ENCODE measurements at places on chromosomes 7 and 10.

- no peak for DNase-seq
These were observed 26.9 kb downstream of the RAMP3 start for GRCh38 chr7:45184326-45185027.

- no peak for DNase-seq
These were observed 606.5 kb upstream of the MGMT start for GRCh38 chr10:128860574-128860973.

DNA sequence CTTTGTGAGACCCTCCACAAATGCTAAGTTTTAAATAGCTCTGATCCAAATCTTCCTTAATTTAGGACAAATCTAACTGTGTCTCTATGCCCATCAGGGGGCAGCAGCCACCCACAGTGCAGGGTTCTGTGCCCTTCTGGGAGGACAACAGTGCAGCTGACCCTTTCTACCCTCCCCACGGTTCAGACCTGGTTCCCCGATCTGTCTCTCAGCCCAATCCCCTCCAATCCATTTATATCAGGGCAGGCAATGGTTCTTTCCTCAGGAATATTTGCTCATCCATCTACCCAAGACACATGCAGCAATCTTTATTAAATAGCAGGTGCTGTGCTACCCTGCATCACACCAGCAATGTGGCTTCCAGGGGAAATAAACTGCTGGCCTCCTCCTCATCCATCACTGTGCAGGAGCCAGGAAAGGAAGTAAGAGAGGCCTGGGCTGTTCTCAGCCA is 4.0 kb upstream of the RBM28 start:
- no peak for DNase-seq

GRCh38 chr7:50664461-50664922 is 99.3 kb upstream of the DDC start:
- DNase-seq = no peak

GRCh38 chr10:26479766-26480492 is 41.8 kb downstream of the APBB1IP start:
- DNase-seq = peak; percentile 67

- no peak for DNase-seq
These were observed 287.3 kb downstream of the SDK1 start for GRCh38 chr7:3588341-3588740.

DNA sequence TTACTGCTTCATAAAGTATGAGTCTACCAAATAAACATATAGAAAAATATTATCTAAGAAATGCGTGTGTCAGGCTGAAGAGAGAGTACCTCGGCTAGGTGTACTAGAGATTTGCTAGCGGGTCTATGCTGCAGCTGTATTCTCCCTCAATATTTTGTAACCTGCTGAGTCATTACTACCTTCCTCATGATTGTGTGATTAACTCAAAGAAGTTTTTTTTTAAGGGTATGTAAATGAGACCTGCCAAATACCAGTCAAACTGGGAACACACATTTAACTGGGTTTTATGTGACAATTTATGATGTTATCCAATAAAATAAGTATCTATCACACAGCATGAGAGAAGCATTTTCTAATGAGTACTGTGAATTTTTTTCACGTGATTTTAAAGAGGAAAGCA is 180.4 kb downstream of the RNF133 start:
- DNase-seq = no peak

GRCh38 chr10:59078978-59079377 is 97.5 kb upstream of the PHYHIPL start:
- DNase-seq = no peak

DNA sequence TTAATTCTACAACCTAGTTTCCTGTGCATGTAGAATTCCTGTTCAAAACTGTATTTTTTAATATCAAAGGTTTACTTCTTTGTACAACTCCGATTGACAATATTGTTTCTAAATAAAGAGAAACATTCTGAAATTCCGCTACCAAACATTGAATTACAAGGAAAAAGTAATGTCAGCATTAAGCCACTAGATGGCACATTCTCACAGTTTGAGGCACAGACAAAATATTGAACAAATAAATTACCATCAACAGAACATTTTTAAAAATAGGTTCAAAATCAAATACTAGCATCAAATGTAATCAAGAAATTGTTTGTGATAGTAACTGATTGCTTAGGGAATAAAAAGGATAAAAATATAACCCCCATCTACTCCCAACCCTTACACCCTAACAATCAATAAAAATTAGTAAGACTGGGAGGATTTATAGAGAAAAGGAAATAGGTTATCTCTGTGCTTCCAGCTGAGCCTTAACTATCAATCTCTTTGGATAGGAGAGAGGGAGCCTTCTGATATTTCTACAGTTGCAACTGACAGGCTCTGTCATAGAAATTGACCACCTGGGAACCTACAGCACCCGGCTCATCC is 86.6 kb upstream of the C7orf33 start:
- DNase-seq = no peak

DNA sequence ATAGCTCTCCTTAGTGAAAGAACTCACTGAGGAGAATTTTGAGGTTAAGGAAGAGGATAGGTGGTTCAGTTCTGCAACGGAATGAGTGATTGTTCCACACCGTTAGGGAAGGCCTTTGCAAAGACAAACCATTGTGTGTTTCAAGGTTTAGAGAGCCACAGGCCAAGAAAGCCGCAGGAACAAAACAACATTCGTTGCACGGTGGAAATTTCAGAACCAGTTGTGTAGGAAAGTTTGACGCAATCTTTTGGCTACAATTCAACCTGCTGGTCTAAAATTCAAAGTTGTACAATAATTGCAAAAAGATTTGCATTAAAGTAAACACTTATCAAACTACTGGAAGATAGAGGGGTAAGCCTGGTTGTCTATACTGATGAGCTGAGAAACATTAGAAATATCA is 91.4 kb downstream of the FAM107B start:
- DNase-seq = no peak

DNA sequence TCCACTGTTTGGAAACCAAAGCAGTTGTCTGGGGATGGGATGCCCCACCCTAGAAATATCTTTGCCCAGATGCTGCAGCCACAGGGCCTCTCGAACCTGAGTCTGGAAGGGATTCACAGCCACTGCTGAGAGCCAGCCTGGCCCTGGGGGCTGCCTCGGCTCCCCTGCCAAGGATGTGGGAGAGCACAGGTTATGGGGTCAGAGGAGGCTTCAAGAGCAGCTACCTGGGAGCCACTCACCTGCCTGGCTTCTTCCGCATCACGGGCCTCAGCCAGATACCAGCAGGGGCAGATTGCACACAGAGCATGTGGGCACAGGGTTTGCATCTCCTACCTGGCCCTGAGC is 5.4 kb upstream of the PWWP2B start:
- DNase-seq = no peak

- no peak for DNase-seq
These were observed 55.3 kb downstream of the SH3PXD2A start for GRCh38 chr10:103800089-103800488.

- DNase-seq = no peak
These were observed 184.8 kb upstream of the GALNT17 start for GRCh38 chr7:70947181-70947580.

DNA sequence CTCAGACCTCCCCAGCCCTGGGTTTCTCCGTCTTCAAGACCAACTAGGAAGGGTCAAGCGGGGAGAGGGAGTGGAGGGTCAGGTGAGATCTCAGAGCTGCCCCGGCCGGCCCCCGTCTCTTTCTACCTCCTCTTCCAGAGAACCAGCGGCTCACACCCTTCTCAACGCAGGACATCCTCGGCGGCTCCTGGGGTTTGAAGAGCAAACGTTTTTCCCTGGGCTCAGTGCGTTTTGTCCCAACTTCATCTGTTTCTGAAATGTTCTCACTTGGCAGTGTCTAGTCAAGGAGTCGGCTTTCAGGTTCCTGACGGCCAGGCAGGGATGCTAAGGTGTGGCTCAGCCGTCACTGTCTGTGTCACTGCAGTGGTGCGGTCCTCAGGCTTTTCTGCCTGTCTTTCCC is 416.4 kb upstream of the FOXK1 start:
- no peak for DNase-seq

- DNase-seq = no peak
These were observed 39.2 kb upstream of the OTUD1 start for GRCh38 chr10:23399701-23400144.

GRCh38 chr7:66233638-66234037 is 28.5 kb downstream of the TPST1 start:
- no peak for DNase-seq

DNA sequence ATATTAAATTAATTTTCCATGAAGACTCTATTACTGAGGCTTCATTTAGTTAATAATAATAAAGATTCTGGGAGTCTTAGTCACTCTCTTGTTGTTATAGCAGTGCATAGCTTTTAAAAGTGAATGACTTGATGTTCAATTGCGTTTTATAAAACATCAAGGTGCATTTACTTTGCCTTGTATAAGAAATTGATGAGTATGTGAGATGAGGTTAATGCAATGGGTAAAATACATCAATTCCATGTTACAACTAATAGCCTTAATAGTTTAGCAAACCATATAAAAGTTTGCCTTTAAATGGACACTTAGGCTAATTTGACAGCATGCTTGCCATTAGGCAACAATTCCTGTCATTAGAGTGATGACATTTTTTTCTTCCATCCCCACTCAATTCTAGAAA is 173.6 kb upstream of the TEX47 start:
- DNase-seq = no peak

- no peak for DNase-seq
These were observed 1140.0 kb upstream of the AUTS2 start for GRCh38 chr7:68458010-68458908.

DNA sequence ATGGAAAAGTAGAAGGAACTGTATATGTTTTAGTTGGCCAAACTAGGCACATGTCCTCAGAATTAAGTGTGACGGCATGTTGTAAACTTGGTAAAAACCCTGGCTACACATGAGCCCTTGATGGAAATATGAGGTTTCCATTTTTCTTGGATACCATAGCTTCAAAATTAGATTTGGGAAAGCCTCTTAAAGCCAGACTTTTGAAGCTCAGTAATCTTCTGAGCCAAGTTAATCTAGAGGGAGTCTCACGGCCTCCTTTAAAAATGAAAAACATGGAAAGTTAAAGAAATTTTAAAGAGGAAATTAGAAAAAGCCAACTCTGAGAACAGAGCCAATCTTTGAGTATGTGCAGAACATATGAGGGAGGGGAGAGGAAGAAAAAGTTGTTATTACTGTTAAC is 376.0 kb downstream of the CTNNA3 start:
- DNase-seq = no peak

DNA sequence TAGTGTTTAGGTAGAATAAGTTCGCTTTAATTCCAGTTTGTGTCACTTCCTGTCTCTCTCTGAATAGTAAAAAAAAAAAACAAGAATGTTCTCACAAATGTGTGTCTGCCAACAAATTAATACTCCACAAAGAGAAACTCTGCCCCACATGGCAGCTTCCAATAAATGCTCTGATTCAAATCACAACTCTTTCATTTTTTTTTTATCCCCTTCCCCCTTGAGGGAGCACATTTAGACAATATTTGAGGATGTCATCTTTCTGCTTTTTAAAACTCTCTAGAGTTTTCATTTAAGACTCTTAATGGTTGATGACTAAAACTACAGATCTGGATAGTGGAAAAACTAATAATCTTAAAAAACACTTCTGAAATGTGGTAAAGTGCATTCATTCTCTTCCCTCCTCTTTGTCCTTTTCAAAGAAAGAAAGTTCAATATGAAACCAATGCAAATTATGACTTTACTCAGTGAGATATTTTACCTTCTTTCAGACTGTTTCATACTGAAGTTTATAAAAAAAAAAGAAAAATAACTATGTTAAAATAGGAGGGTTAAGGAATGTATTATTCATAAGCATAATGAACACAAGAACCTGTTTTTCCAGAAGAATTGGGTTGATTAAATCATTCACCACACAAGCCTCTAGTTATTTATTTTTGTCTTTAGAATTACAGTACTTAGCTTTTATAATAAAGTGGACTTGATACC is 42.3 kb downstream of the ARID5B start:
- no peak for DNase-seq

DNA sequence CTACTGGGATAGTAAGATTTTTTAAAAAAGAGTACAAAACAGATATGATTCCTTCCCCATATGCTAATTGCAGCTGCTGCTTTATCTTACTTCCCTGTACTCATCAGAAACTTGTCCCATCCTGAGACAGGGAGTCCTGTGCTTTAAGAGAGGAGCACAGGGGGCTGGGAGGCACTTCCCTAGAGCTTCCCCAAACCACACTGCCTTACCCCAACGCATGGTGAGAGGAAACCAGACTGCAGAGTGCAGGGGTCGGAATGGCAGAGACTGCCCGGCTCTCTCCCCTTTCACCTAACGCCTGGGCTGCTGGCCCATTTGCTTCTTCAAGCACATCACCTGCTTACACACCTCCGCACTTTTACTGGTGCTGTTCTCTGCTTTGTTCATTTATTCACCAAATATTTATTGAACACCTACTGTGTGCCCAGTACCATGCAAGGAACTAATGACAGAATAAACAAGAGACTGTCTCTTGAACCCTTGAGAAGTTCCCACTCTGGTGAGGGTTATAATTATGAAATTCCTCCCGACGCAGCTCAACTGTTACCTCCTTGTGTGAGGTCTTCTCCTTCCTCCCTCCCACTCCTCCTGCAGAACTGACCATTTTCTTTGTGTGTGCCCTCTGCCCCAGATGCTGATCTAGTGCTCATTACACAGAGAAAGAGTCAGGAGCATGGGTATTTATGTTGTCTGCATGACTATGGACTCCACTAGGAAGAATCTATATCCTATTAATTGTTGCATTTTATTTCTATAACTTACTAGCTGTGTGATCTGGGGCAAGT is 289.7 kb downstream of the TCF7L2 start:
- DNase-seq = no peak

- DNase-seq = no peak
These were observed 85.5 kb downstream of the PRTFDC1 start for GRCh38 chr10:24866604-24867583.

DNA sequence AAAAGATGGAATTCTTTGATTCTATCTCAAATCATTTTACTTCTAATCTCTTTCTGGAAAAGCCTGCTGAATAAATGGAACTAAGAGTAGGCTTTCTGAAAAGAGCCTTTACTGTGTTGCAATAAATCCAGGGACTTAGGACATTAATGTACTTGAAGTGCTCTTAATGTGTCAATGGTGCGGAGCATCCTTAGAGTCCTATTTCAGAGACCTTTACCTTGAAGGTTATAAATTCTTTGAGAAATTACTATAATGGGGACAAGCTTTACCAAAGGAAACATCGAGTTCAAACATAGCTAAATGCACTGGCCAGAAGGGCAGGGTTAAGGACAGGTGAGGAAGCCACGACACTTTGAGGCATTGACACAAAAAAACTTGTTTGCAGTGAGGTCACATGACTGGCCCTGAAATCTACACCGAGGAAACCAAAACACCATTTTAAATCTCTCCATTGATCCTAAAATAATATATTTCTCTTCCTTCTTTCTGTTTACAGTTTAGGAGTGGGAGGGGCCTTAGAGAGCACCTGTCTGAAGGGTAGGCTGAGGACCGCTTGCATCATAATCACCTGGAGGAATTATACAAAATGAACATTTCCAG is 48.1 kb upstream of the EXOC6 start:
- DNase-seq = no peak

GRCh38 chr7:105315357-105315756 is 73.4 kb downstream of the SRPK2 start:
- DNase-seq = no peak

DNA sequence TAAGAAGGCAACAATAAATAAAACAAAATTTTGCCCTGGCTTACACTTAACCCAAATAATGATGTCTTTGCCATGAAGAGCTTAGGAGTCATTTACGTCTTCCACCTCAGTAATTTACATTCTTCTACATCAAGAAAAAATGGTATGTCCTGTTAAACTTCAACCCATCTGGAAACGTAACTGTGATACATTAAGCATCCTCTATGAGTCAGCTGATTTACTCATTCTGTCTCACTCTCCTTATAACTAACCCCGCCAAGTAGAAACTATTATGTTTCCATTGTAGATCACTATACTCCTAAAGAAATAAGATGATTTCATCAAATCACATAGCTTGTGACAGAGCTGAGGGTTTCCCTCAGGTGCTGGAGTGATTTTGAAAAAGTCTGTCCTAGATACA is 330.7 kb downstream of the CDC14C start:
- DNase-seq = no peak
